Stimulated activated naive CD8-positive, alpha-beta T cell treated with anti-CD3 and anti-CD28 coated beads, Interleukin-15, amount 100 ng/mL, for 72 hours (primary cell): ENCODE measurements at places on chromosomes 5 and 9.

- DNase-seq = no peak
These were observed 57.9 kb downstream of the PTCD2 start for GRCh38 chr5:72377910-72378638.

GRCh38 chr9:17481565-17481964, 97.3 kb upstream of the SH3GL2 start:
- no peak for DNase-seq

- DNase-seq = no peak
These were observed 391.1 kb upstream of the GRAMD2B start for GRCh38 chr5:126031989-126032716.

- DNase-seq = no peak
These were observed 250.2 kb upstream of the PTGER4 start for GRCh38 chr5:40429258-40430100.

- DNase-seq = no peak
These were observed 41.9 kb downstream of the WDR36 start for GRCh38 chr5:111134087-111134486.

- no peak for DNase-seq
These were observed 7.8 kb downstream of the CCT5 start for GRCh38 chr5:10257870-10258269.

- DNase-seq = no peak
These were observed 13.2 kb upstream of the FBP2 start for GRCh38 chr9:94606646-94607422.

DNA sequence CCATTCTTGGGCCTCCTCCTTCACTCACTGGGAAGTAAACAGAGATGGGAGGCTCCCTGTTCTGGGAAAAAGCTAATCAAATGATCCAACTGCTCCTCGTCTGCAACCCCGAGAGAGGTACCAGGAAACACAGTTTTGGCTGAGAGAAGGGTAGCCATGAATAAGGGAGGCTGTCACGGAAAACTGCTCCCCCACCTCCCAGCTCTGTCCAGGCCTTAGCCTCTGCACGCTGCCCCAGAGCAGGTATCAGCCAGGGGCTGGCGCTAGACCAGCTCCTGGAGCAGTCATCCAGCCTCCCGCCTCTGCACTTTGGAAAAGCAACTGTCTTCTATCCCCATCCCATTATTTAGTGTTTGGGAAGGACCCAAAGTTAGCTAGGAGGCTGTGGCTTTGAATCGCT, 266.1 kb downstream of the NDUFS4 start:
- no peak for DNase-seq

GRCh38 chr5:13439430-13439829, 505.1 kb downstream of the DNAH5 start:
- no peak for DNase-seq

DNA sequence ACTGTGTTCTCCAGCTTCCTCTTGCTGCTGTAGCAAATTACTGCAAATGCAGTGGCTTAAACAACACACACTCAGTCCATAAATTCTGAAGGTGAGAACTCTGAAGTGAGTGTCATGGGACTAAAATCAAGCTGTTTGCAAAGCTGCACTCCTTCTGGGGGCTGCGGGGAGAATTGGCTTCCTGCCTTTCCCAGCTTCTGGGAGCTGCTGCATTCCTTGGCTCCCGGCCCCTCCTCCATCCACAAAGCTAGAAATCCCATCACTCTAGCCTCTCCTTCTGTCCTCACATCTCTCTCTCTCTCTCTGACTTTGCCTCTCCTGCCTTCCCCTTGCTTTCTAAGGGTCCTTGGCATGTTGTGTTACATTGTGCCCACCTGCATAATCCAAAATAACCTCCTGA, 14.2 kb upstream of the MED10 start:
- DNase-seq = no peak

- no peak for DNase-seq
These were observed 156.3 kb downstream of the ELAVL2 start for GRCh38 chr9:23669776-23670175.

DNA sequence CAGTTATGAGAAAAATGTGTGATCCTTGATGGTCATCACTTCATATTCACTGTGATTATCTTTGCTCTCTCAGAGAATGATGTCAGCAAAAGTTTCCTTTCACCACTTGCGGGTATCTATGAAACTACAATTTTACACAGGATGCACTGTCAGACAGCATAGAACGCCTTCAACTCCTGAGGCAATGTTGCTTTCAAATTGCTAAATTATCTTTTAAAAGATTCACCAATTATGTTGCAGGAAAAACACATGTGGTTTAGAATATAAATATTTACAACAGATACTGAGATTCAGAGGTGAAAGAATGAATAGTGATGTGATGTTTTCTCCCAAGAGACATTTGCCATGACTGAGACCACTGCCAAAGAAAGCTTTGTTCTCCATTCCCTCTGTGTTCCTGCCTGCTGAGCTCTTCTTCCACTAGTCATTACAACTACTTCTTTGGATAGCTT, 879.8 kb upstream of the DMAC1 start:
- no peak for DNase-seq

DNA sequence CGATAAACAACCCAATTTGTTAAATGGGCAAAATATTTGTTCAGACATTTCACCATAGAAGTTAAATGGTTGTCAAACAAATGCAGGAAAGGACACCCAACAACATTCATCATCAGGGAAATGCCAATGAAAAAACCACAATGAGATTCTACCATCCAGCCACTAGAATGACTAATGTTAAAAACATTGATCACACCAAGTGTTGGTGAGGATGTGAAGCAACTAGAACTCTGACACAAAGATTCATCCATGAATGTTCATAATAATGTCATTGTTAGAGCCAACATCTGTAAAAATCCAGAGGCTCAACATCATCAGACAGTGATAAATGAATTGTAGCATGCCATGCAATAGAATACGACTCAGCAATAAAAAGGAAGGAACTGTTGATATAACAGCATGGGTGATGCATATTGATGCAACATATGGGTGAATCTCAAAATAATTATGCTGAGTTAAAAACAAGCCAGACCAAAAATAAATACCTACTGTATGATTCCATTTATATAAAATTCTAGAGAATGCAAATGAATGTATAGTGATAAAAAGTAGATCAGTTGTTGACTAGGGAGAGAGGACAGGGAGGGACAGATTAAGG, 55.9 kb upstream of the UNC5A start:
- no peak for DNase-seq

- DNase-seq = no peak
These were observed 101.4 kb upstream of the SLC1A3 start for GRCh38 chr5:36505021-36505420.

GRCh38 chr5:168114444-168115017, 176.9 kb upstream of the WWC1 start:
- peak; percentile 16 for DNase-seq

GRCh38 chr5:72121052-72121779, 13.9 kb downstream of the MAP1B start:
- no peak for DNase-seq

DNA sequence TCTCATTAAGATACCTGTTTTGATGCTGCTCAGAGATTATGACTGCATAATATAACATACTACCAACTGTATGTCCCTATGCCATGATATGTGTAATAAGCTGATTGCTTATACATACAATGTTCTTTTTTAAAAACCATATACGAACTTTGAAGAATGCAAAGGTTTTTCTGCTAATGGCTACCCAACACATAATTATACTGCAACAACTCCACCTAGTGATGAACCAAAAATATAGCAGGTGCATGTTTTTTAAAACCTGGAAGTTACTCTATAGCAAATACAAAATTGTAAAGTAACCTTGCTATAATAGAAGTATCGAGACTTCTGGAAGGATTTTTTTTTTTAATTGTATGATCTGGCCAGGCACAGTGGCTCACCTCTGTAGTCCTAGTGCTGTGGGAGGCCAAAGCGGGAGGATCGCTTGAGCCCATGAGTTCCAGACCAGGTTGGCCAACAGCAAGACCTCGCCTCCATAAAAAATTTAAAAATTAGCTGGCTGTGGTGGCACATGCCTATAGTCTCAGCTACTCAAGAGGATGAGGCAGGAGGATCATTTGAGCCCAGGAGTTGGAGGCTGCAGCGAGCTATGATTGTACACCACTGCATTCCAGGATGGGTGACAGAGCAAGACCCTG, 49.1 kb downstream of the HOMER1 start:
- DNase-seq = no peak

- no peak for DNase-seq
These were observed 312.9 kb upstream of the MSX2 start for GRCh38 chr5:174411479-174411819.

GRCh38 chr9:114261987-114262386, 60.9 kb upstream of the ORM1 start:
- DNase-seq = no peak

GRCh38 chr9:92658611-92659010, 11.3 kb downstream of the IPPK start:
- no peak for DNase-seq

DNA sequence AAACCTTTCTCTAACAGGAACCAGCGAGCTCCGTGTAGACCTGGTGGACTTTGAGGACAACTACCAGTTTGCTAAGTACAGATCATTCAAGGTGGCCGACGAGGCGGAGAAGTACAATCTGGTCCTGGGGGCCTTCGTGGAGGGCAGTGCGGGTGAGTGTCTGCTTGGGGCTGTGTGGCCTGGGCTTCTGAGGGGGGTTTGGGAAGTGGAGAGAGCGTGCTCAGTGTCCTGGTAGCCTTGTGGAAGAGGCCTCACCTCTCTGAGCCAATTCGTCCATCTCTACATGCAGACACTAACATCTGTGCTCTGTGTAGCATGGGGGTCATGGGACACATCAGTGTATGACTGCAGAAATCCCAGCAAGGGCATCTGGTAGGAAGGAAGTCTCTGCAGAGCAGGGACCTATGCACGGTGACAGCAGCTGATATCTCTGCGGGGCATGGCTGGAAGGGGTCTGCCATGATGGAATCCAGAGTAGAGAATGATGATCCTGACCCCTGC, 5.9 kb downstream of the FCN2 start:
- DNase-seq = no peak

GRCh38 chr9:121277518-121278295, 9.7 kb downstream of the GSN start:
- DNase-seq = no peak

DNA sequence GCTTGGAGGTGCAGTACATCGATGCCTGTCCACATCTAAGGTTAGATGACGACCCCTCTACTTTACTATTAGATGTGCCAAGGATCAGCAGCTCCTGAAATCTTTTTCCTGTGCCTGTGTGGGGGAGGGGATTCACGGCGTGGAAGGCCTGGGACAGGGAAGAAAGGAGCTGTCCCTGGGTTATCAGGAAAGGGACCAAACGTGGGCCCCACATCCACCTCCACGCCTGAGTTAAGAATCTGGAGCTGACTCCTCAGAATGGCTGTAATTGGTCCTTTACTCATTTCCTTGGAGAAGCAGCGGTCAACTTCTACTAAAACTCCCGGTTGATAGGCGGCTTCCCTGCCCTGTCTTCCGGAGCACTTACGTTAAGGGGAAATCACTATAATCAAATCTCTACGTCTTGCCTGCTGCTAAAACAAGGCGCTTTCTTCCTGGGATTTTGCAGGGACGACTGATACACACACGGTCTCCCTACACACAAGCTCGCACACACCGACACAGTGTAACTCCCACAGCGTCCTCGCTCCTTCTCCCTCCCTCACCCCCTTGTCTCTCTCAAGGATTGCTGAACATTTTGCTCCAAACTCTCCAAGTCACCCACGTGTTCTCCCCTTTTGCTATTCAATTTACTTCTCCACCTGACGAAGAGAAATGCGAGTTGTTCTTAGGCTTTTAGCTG, 1.4 kb downstream of the PDE4D start:
- DNase-seq = no peak

DNA sequence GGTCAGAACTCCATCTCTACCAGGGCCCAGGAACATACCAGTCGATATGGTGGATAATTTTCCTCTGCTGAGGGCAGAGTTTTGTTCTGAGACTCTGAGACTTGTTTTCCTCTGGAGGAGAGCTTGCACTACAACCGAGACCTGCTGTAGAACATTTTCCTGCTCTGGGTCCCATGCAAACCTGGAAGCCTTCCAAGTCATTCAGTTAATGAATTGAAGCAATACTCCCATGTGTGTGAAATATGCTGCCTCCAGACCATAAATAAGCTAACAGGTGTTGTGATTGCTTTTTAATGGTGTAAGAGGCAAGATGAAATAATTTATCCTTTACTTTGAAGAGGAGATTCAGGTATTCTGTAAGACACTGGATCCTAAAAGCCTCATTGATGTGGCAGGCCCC, 372.8 kb downstream of the TMEM167A start:
- DNase-seq = no peak

DNA sequence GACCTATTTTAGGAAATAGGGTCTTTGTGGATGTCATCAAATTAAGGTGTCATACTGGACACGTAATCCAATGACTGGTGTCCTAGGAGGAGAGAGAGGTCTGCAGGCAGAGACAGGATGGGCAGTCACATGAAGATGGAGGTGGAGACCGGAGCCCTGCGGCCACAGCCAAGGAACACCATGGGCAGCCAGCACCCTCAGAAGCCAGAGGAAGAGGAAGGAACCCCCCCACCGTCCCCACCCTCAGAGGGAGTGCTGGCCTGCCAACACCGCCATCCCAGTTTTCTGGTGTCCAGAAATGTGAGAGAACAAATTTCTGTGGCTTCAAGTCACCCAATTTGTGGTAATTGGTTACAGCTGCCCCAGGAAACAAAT, 88.3 kb downstream of the NSUN2 start:
- DNase-seq = no peak

GRCh38 chr9:129864991-129865647, 29.9 kb downstream of the USP20 start:
- DNase-seq = no peak

- peak; percentile 65 for DNase-seq
These were observed 1.5 kb downstream of the RASGRF2 start for GRCh38 chr5:80961376-80962281.

DNA sequence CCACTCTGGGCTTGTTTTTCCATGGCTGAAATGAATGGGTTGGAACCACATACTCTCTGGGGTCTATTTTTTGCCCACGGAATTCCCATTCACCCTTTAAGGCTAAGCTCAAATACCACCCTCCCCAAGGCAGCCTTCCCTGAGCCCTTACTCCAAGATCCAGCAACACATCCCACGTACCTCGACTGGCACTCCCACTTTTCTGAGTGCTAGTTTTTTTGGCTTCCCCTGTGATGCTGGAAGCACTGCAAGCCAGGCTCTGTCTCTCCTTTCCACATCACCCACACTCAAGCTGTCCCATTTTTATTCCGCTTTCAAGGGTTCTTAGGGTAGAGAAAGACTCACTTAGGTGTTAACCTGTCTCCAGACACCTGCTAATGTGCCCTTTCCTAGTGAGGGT, 6.0 kb downstream of the ST6GALNAC6 start:
- no peak for DNase-seq

GRCh38 chr9:24625097-24625496, 79.4 kb upstream of the IZUMO3 start:
- no peak for DNase-seq

DNA sequence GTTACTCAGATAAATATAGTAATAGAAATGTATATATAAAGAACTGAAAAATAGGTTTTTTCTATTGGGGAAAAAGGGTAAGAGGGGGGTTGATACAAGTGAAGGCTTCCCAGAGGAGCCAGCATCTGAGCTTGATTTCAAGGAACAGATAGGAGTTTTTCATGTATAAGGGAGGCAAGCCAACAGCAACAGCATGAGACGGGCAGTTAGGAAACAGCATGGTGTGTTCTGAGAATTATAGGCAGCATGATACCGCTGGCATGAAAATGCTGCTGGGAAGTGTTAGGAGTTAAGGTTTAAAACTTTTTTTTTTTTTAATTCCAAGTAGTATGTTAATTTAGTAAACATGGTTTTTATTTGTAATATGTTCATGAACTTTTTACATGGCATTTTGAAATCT, 9.7 kb downstream of the CDC37L1 start:
- DNase-seq = no peak
